ENCODE measurements at places on chromosomes 2 and 18.

GRCh38 chr2:83386549-83386948, 1072.5 kb downstream of the SUCLG1 start:
- no peak for DNase-seq

GRCh38 chr2:187461294-187462261, 13.5 kb upstream of the CALCRL start:
- DNase-seq, result no peak

DNA sequence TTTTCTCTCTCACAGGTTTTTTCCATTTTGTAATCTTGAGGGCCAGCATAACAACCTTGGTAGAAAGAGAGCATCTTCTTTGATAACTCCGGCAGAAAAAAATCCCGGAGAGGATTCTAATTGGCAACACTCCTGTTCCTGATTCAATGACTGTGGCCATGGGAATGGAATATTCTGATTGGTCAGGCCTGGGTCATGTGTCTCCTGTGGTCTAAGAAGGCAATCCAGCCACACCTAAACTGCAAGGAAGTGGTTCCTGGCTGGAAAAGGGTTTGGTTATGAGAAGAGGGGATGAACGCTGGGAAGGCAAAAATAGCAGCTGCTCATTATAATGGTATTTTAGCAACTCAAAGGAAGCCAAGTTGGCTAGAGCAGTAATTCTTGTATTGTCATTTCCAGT, 24.8 kb upstream of the ZNF638 start:
- no peak for DNase-seq

- no peak for DNase-seq
These were observed 89.0 kb downstream of the INSIG2 start for GRCh38 chr2:118177318-118177717.

DNA sequence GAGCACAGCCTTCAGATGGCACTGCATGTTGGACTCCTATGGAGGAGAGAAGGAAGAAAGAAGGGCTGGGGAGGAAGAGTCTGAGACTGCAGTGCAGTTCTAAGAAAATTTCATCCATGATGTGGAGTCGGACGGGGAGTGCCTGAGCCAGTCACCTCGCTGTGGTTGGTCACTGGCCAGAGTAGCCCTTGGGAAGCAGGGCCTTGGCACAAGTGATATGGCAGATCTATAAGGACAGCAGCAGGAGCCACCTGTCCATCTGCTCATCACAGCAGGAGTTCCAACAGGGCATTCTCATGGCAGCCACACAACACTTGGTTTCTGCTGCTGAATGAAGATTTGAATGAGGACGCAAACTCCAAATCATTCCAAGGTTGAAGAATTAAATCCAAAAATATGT, 314.8 kb downstream of the CYP26B1 start:
- DNase-seq, result no peak

- peak; percentile 95 for DNase-seq
These were observed at the start of gene SPTBN1 for GRCh38 chr2:54455563-54456361. Gene SPTBN1, plus strand, starts transcription at chr2:54456327. Its CDS starts 70,092 bp downstream, at chr2:54526419.

- no peak for DNase-seq
These were observed 6.9 kb upstream of the DPYSL5 start for GRCh38 chr2:26840937-26841610.

- no peak for DNase-seq
These were observed 107.1 kb upstream of the TPO start for GRCh38 chr2:1306014-1306686.

DNA sequence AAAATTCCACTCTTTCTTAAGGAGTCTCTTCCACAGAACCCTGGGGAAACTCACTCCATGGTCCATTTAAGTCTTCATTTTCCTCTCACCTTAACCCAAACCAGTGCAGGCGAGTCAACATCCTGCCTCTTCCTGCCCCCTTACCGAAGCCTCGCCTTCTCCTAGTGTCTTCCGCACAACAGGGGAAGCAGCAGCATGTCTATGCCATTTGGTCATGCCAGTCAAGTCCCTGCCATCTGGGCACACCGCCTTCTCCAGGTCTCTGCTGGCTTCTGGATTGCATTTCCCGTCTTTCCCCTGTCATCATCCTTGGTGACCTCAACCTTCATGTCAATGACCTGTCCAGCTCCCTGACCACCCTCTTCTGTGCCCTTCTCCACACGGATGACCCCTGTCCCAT, 77.3 kb upstream of the FZD7 start:
- no peak for DNase-seq

- DNase-seq, result no peak
These were observed 69.8 kb upstream of the KCTD1 start for GRCh38 chr18:26618135-26618534.

DNA sequence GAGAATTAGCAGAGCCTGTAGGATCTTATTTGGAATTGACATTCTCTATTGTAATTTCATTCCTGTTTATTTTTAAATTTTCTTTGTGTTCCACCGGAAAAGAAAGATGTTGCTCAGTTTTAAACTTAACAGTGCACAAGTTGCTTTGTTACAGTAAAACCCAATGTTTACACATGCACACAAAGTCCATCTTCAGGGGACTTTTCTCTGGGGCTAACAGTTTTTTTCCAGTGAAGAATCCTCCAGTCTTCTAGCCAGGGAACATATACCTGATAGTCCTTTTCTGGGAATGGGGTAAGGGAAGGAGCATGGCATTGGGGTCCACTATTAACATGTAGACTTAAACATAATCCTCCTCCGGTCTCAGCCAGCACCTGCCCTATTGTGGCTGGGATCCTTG, 25.2 kb upstream of the MRPL33 start:
- DNase-seq, result no peak

GRCh38 chr2:98359986-98360385, 13.7 kb downstream of the CNGA3 start:
- DNase-seq, result no peak

GRCh38 chr2:135164431-135164830, 112.3 kb downstream of the RAB3GAP1 start:
- DNase-seq, result no peak
